ENCODE measurements at places on chromosomes 4 and X.

GRCh38 chr4:184506527-184507121 lies 32.3 kb upstream of the IRF2 start:
- no peak for DNase-seq

DNA sequence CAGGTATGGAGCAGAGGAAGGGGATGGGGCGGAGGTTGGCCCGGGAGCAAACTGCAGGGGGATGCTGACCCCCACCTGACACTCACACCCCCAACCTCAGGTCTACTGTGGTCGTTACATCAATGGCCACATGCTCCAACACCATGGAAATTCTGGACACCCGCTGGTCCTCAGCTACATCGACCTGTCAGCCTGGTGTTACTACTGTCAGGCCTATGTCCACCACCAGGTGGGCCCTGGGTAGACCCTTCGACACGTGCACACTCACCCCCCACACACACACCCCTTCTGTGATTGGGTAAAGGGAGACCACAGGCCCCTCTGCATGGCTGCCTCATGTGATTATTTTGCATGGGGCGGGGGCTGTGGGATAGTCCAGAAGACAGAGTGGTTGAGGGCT lies 2.2 kb upstream of the ERAS start:
- DNase-seq = no peak

DNA sequence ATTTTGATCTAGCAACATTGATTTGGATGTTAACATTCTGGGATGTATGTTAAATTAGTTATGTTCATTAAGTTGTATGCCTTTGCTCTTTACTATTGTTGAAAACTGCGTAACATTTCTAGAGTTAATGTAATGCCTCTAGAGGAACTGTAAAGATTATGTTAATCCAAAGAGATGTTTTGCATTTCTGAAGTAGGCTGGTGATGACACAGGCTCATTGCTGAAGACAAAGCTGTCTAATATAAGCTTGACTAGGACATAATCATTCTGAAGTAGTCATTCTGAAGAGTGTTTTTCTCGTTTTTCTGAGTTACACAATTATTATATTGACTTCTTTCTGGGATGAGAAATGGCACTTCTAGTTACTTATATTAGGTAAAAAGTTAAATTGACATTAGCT lies 72.9 kb downstream of the LRP2BP start:
- no peak for DNase-seq

DNA sequence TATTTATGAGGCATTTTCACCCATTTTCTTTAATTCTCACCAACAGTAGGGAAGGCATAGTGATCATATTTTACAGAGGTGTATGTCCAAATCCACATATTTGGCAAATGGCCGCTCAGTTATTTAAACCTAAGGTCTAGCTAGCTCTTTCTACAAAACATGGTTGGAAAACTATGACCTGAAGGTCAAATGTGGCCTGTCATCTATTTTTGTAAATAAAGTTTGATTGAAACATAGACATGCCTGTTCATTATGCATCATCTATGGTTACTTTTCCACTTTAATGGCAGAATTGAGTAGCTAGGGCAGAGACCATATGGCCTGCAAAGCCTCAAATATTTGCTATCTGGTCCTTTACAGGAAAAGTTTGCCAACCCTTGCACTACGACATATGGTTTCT lies 44.2 kb downstream of the GBA3 start:
- no peak for DNase-seq

DNA sequence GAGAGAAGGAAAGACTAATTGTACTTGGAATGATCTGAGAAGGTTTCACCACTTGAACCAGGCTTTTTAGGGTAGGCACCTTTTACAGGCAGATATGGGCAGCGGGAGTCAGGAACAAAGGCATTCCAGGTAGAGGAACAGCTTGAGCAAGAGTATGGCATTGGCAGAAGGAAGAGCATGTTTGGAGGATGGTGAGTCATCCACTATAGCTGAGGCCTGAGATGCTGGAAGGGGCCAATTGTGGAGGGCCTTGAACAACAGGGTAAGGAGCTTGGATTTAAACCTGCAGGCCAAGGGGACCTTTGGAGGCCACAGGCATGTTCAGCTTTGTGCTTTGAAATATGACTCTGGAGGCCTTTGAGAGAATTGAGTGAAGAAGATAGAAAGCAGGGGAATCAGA lies 32.2 kb downstream of the PFKFB1 start:
- no peak for DNase-seq

DNA sequence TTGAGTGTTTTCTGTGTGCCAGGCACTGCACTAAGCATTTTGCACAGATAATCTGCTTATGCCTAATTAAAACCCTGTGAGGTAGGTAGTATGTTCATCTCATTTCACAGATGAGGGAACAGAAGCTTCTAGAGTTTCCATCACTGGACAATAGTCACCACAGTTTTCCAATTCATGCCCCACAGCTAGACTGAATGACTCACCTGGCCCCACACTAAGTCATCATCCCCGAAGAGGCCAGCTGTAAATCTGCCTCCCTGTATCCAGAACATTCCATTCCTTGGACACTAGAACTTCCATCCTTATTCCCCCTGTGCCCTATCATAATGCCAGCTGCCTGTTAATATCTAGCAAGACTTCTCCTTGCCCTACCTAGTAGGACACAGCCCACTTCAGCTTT lies 40.9 kb upstream of the NYX start:
- DNase-seq = no peak

DNA sequence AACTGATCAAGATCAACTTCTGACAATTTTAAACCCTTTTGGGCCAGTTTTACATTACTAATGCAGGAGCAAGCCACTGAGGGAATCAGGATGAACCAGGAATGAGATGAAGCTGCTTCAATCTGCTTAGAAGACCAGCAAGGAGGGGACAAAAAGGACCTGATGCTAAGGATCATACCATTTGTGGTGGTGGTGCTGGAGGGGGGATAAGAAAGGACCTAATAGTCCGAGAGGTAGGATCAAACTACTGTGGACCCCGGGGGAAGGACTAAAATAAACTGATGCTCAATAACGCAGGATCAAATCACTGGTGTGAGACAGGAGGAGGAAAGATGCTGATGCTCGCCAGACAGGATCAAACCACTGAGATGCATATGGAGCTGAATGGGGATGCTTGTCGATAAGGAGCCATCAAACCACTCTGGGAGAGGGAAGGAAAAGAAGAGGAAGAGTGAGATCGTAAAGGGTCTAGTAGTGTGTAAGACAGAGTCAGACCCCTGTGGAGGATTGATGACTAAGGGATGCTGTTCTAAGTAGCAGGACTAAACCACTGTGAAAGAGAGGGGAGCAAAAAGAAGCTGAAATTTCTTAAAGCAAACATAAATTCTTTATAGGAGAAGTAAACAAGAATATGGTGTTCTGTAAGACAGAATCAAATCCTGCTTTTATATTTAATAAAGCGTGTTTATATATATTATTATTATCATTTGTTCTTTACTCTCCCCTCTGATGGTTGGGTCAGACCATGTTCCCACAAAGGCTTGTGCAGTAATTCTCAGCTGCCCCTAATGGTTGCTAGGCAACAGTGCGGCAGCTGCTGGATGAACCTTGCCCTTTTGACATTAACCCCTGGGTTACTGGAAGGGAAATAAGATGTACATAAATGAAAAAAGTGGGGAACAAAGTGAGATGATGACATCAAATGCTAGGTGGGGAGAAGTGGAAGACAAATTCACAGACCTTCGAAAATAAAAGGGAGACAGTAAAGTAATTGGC lies 432.5 kb upstream of the FGF16 start:
- DNase-seq = no peak

GRCh38 chrX:1928805-1929204 lies 313.9 kb downstream of the ASMT start:
- no peak for DNase-seq

DNA sequence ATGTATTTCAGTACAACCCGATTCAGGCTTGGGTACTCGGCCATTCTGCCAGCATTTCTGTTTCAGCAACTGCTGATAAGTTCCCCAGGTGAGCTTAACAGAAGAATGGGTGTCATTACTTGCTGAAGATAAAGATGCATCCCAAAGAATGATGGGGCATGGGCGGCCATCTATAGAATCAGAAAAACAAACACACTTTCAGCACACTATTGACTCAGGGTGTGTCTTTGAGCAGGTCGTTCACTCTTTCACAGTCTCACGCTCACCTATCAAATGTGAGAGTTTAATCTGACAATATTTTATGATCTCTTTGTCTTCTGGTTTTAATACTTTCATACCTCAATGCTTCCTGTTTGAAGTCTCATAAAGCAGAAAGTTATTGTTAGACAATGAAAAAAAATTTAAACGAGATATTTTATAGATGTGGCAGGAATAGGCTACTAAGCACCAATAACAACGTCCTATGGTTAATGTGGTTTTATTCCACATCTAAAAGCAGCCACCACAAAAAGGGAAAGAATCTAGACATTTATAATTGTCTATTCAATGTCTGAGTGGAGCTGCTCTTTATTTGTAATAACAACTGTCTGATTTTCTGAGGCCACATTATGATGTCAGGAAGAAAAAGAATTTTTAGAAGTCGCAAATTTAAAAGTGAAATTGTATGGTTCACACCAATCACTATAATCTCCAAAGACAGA lies 17.0 kb downstream of the GASK1B start:
- no peak for DNase-seq

- DNase-seq = no peak
Measured at GRCh38 chr4:175440786-175441185, 371.3 kb downstream of the GPM6A start.

DNA sequence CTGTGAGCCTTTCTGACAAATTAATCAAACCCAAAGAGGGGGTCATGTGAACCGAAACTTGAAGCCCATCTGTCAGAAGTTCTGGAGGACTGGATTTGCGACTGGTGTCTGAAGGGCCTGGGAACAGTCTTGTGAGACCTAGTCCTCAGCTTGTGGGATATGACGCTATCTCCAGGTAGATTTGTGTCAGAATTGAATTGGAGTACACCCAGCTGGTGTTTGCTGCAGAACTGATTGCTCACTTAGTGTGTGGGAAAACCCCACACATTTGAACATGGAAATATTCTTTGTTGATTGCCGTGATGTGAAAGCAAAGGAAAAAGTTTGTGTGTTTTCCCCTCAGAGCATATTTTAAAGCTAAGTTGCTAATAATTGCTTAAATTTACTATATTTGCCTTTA lies 30.3 kb upstream of the TMSB15B start:
- no peak for DNase-seq

GRCh38 chr4:147938496-147938895 lies 206.6 kb downstream of the ARHGAP10 start:
- DNase-seq = no peak

DNA sequence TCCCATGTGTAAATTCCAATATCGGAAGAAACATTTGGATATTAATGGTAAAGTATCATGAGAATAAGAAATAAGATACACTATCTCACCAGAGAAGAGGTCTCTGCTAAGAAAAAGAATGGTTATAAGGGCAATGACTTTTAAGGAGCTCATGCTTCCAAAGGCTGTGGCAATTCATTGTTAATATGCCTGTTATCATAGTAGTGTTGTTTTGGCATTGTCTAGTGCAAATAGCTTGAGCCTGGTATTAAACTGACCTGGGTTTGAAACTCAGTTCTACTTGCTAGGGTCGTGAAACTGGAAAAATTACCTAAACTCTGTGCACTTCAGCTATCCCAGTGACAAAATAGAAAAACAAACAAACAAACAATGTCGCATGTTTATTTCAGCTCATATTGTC lies 8.8 kb downstream of the HPGDS start:
- DNase-seq = no peak

DNA sequence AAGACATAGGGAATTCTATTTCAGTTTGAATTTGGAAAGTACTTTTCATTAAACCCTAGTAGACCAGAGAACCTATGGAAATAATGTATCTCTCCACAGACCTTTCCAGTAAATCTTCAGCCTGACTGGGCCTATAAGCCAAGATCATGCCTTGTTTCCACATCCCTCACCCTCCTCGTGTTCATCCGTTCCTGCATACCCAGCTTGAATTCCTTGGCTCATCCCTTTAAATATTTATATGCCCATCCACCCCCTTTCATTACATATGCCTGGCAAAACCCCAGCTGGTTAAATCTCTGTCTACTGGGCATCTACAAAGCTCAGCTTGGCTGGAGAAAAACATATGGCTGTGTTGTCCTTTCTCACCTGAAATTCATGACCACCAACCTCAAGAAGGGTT lies 32.4 kb downstream of the SLC2A9 start:
- no peak for DNase-seq

- no peak for DNase-seq
Measured at GRCh38 chr4:155342142-155342541, 34.6 kb downstream of the MAP9 start.

- no peak for DNase-seq
Measured at GRCh38 chr4:176354884-176355283, 35.1 kb downstream of the SPCS3 start.

- no peak for DNase-seq
Measured at GRCh38 chr4:1174941-1175634, 2.7 kb upstream of the SPON2 start.

- DNase-seq = no peak
Measured at GRCh38 chr4:57740625-57741190, 630.5 kb upstream of the IGFBP7 start.

DNA sequence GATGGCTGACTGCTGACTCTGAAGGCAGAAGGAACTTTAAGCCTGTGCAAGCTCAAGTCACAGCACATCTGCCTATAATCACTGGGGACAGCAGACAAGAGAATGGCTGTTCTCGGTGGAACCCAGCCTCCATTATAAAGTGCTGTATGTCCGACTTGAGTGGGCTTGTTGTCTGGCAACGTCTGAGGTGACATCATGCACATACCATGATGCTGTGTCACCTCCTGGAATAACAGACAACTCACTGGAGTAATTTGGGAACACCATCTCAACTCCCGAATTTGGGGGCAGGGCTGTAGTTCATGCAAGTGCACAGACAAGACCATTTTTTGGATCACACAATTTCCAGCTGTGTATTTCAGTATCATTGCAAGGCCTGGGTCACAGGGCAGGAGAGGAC lies 59.8 kb upstream of the GPM6B start:
- no peak for DNase-seq

DNA sequence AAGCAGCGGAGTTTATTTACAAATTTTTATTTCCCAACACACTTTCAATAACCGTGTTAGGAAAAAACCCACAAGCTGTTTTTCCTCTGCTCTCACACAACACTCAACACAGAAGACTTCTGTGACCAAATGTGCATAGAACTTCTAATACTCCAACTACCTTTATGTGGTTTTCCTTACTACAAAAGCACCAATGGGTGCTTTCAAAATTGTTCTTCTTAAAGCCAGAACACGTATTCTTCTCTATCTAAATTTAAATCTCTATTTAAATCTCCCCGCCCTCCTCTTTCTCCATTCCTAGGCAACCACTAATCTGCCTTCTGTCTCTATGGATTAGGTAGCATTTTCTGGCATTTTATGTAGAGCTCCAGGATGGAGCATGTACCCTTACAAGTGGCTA lies 90.0 kb downstream of the SHROOM2 start:
- DNase-seq = no peak

DNA sequence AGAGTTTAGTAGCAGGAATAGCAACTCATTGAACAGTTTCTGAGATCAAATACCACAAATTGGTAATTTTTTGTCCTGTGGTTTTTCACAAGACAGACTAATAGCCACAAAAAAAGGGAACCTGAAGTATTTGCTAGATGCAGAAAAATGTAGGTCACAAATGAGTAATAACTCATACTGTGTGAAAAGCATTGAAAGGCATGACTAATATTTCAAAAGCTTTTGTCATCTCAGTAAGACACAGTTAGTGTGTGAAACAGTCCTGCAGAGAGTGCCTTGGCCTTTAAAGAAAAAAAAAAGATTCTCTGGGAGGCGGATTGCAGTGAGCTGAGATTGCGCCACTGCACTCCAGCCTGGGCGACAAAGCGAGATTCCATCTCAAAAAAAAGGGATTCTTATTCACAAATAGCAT lies 31.4 kb upstream of the SLC25A31 start:
- no peak for DNase-seq

- no peak for DNase-seq
Measured at GRCh38 chr4:140704392-140704960, 51.7 kb downstream of the TBC1D9 start.
